ENCODE measurements at places on chromosomes 2 and 18.

DNA sequence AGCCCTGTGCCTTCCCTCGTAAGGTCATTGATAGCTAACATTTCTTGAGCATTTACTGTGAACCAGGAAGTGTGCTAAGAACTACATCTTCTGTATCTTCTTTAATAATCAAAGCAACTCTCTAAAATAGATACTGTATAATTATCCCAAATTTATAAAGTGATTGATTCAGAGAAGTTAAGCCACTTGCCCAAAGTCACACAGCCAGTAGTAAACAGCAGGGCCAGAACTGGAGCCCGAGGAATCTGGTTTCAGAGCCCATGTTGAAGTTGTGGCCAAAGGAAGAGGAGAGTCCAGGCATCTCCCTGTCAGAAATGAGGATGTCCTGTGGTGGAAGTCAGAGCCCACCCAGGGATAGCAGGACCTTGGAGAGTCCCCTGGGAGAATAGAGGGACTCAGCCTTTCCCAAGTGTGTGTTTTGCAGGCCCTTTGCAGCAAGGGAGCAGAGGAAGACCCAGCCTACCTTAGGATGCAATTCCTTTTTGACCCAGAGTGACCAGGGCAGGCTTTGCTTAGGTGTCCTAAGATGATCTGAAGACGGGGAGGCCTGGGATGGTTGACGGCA is 134.2 kb downstream of the DYSF start:
- no peak for DNase-seq

- no peak for DNase-seq
These were observed 956.4 kb downstream of the CPS1 start for GRCh38 chr2:211512806-211513205.

DNA sequence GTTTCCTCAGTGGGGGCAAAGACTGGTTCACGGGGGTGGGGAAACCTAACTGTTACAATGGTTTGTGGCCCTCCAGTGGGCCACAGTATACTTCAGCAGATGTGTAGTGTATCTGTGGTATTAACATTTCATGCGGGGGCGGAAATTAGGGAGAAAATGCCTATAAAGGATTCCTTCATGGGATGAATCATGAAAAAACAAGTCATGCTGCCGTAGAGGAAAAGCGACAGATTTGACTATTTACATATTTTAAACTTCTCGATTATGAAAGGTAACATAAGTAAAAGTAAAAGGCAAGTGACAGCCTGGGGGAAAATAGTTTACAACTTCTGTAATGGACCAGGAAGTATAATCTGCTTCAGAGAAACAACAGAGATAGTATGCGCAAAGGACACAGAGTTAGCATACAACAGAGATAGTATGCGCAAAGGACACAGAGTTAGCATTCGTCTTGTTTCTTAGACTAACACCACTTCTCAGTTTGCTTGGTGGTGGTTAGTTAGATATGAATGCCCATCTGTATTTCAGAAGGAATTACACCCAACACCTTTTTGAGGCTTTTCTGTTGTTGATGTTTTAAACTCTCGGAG is 41.1 kb downstream of the MRPS9 start:
- no peak for DNase-seq

DNA sequence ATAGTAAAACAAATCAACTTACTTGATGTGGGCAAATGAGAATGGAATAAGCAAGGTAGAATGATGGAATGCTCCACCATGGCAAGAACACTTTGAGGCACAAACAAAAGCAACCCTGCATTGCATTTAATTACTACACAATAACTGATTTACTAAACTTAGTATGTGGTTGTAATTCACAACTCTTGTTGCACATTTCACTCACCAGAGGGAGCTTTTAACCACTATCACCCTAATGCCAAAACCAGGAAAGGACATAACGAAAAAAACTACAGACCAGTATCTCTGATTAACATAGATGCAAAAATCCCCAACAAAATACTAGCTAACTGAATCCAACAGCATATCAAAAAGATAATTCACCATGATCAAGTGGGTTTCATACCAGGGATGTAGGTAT is 659.8 kb downstream of the CPS1 start:
- peak; percentile 2 for DNase-seq

DNA sequence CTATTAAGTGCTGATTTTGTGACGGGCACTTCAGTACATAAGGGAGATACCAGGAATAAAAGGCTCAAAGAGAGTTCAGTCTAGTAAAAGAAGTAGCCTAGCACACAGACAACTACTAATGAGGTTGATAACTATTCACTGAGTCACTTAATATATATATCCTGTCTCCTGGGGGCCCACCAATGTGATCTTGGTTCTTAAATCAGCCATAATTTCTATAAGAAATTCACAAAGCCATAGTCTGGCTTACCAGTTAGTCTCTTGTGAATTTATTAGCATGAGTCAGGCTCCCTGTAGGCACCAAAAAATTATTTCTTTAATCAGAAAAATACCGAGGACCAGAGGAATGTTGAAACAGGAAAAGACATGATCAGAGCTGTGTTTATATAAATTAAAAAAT is 10.4 kb downstream of the KCNE4 start:
- DNase-seq: no peak

DNA sequence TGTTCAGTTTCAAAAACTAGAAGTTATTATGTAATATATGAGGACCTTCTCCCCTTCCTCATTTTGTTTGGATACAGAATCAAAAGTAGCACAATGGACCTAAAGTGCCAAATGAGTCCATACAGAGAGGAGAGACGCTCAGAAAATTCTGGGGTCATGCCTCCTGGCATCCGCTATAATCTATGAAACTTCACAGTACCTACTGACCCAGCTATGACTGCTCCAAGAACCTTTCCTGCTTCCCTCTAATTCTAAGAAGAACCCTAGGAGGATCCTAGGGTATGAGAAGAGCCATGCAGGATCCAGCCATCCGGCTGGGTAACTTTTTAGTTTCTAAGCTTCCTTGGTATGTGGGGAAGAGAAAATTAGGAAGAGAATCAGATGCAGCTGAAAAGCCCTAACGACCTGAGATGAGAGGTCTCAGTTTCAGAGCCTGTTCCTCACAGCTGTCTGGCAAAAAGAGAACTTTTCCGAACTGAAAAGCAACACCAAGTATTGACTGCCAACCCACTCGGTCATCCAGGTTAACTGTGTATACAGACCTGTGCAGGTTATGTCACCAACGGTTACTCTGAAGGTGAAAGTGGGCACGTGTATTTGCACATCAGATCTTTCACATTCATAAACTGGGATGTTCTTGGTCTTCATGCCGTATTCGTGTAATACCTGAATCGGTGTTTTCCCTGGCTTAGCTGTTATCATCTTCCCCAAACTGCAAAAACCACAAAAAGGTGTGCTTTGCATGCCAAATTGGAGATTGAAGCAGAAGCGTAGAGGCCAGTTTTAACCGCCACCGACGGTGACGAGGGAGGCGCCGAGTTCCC is 1.1 kb downstream of the PRKRA start:
- peak; percentile 22 for DNase-seq

- DNase-seq: no peak
These were observed 14.4 kb downstream of the EN1 start for GRCh38 chr2:118832791-118833715.

GRCh38 chr2:64649013-64649484 is 4.7 kb downstream of the SERTAD2 start:
- peak; percentile 94 for DNase-seq

GRCh38 chr2:237432484-237433092 is 18.6 kb upstream of the COL6A3 start:
- DNase-seq: no peak

DNA sequence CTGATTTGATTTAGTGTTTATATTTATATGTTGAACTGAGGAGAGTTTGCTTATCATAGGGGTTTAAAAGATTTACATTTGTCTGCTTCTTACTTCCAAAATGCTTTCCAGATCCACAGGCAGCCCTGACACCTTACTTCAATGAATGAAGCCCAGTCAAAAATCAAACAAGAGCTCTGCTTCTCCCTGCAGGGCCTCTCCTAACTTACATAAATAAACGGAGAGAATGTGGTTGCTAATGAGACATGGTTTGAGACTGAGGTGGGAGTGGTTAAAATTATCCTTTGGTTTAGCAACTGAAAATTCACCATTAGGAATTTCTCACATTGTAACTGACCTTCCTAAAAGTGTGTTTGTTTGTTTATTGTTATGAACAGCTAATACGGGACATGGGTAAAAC is 612.3 kb upstream of the FANCL start:
- DNase-seq: no peak

DNA sequence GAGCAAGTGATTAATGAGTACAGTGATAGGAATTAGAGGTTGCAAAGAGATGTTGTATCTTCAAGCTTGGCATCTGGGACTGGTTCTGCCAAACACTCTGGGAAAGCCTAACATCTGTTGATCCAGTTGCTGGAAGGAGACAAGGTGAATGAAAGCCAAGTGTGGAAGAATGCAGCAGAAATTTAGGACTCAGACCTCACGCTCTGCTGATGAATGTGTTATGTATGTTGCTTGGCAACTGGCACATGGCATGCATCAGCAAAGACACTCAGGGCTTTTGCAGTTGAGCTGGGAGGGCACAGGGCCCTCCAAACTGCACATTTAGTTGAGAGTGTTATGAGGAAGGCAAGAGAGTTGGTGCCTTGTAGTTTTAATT is 105.5 kb downstream of the COLEC12 start:
- DNase-seq: no peak

- peak; percentile 64 for DNase-seq
These were observed 3.3 kb downstream of the SLC8A1 start for GRCh38 chr2:40448476-40449079.

DNA sequence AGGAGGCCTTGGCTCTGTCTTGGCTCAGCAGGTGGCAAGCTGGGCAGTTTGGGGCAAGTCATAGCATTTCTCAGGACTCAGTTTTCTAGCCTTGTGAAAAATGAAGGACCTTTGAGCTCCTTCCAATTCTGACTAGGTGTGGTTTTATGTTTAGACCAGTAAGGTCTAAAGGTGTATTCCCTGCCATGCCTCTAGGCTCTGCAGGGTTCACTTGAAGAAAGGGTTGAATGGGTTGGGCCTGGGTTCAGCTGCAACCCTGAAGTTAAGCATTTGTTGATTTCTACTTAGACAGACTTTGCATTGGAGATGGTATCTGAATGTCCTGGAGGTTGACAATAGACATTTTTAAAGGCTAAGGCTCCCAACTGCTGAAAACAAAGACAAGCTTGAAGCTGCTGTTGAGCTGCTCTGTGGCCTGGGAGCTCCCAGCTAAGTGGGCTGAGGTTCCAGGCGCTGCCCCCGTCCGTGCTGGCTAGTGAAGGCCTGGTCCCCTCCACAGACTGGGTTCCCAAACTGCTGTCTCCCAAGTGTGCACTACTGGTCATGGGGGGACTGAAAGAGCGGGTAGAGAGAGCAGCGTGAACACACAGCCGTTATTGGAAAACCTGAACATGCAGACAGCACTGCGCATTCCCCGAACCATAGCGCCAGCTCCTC is 100.7 kb upstream of the SMAD7 start:
- no peak for DNase-seq

DNA sequence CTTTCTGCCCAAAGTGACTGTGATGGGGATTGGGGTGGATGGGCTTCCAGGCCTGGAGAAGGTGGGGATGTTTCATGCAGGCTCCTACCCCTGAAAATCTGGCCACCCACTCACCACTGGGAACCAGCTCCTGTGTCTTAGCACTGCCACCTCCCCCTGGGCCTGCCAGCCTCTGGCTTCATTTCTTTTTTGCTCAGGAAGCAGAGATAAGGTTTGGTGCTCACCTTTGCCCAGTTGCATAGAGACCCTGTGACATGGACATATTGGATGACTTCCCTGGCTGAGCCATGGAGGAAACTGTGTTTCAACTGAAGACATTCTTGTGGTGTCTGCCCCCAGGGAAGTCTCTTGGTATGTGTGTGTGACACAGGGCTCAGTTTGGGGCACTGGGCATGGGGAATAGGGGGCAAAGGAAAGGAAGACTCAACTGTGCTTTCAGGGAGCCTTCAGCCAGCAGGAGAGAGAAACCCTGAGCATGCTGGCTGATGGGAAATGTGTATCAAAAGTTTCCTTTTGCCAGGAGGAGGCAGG is 16.7 kb downstream of the CTIF start:
- DNase-seq: no peak

GRCh38 chr18:37641573-37641972 is 76.0 kb upstream of the CELF4 start:
- no peak for DNase-seq

DNA sequence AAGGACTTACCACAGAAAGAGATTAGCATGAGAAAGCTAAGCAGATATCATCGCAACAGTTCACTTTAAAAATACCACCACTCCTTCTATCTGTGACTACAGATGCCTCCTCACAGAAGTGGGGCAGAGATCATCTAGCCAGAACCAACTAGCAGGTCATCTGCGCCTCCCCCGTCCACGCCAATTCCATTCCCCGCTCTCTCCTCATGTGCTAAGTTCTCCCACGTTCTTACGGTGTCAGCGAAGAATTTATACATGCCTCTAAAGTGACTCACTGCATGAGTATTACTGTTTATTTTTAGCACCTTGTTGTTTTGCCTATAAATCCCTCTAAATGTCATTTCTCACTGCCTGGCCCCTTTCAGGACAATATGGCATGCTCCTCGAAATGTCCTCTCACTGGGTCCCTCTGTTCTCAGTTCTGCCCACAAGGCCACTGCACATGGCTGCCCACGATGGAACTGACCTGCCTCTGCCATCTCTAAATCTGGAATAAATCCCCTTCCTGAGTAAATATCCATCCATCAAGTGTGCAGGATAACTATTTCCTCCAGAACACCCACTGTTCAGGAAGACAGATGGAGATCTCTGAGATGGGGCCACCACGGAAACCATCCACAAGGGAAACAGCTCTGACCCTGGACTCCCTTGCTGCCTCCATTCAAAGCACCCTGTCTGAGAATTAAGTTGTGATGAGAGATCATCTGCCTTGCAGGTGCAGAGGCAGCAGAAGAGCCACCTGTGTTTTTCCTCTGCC is 137.7 kb downstream of the IRS1 start:
- DNase-seq: no peak

DNA sequence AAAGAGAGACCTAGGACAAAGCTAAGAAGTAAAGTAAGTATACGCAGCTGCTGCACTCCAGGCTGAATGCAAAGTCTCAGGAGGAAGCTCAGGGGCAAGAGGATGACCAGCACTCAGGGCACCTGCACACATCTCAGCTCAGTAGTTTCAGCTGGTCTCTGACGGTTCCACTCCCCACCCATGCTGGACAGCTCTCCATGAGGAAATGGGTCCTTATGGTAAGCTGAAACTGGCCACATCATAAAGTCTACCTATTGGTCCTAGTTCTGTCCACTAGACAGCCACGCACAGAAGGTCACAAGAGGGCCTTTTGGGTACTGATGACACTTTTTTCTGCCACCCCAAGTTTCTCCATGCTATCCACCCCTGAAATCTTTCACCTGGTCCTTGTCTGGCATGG is 215.3 kb downstream of the TTC32 start:
- DNase-seq: no peak

DNA sequence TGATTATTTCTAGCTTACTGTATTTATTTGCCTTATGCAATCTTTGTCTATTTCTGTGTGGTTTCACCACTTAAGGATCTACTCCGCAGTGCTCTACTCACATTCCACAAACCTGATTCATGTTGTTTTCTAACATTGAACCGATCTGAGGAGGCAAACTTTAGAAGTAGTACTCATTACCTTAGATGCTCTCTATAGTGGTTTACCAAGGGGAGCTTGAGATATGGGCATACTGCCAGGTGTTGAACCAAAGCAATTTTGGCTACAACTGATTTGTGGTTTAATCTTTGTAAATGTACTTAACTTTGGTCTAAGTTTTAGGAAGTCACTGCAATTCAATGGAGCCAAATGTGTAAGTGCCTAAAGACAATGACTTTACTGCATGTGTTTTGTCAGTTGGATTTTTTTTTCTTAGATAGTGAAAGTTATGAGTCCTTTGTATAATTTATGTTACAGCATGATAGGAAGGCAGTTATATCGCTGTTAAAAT is 50.1 kb downstream of the MAP2 start:
- peak; percentile 62 for DNase-seq

- no peak for DNase-seq
These were observed 84.8 kb upstream of the BCL2L11 start for GRCh38 chr2:111035830-111036441.
